Transverse colon (tissue), 4 donors: ENCODE measurements at places on chromosomes 3 and 15.

DNA sequence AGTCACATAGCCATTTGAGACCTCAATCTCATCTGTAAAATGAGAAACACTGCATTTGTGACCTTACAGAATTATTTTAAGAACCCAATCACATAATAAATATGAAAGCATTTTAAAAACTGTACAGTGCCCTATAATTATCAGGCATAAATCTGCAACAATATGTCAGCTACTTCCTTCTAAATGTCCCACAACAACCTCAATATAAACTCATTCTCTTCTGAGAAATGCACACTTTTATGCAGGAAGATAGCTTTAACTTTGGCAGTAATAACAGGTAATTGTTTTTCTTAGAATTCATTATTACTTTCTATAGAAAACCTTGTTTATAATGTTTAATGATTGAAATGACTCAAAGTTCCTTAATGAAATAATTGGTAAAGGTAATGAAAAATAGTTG, 400.7 kb upstream of the AGTR1 start:
- H3K27ac ChIP-seq, result no peak overlapping the region
- no peaks in the 10 kb centered on the region for H3K36me3 ChIP-seq
- DNase-seq, result no peak
- H3K27me3 ChIP-seq, result no peaks in the 10 kb centered on the region
- H3K4me3 ChIP-seq, result no peak overlapping the region

DNA sequence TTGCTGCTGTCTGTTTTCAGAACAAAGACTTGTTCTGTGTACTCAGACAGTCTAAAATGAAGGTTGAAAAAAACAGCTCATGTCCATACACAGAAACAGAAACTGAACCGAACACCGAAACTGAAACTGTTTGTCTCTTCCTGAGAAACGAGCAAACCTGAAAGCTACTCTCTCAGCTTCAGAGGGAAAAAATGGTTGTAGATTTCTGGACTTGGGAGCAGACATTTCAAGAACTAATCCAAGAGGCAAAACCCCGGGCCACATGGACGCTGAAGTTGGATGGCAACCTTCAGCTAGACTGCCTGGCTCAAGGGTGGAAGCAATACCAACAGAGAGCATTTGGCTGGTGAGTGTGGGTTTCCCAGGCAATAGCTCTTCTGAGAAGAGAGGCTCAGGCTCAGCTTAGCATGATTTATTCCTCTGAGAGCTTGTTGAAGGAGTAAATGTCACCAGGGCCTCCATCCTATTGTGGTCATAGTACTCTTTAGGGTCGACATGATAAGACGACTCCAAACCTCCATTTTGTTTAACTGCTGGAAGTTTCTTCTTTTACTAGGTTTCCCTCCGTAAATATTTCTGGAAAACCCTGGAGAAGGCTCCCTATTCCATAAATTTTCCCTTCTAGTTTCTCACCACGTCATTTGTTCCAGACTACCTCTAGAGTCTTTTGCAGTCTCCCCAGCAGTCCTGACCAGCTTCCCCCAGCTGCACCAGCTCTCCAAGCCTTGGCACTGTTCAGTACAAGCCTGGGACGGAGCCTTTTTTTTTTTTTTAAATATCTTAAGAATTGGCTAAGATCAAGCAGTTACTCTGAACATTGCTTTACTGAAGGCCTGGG, at the start of gene RTP4:
Gene RTP4 (plus strand): TSS at position 135 of the 838 bp plus-strand sequence. CDS start 57 bp downstream, at position 192.
- H3K4me3 ChIP-seq, result peak within 1 kb of the TSS; percentile 13
- H3K27ac ChIP-seq, result peak within 1 kb of the TSS; percentile 87
- H3K27me3 ChIP-seq, result no peaks in the 10 kb centered on the region
- DNase-seq, result no peak

- H3K36me3 ChIP-seq, result no peaks in the 10 kb centered on the region
- no peak overlapping the region for H3K4me3 ChIP-seq
- H3K27ac ChIP-seq, result no peak overlapping the region
- H3K4me1 ChIP-seq, result no peaks in the 10 kb centered on the region
- H3K27me3 ChIP-seq, result no peaks in the 10 kb centered on the region
- DNase-seq, result no peak
These were observed 54.9 kb upstream of the SLC7A14 start for GRCh38 chr3:170640737-170641171.

- H3K4me1 ChIP-seq, result no peaks in the 10 kb centered on the region
- H3K36me3 ChIP-seq, result no peaks in the 10 kb centered on the region
- no peaks in the 10 kb centered on the region for H3K27me3 ChIP-seq
- H3K27ac ChIP-seq, result no peak overlapping the region
- no peak overlapping the region for H3K4me3 ChIP-seq
These were observed 3.7 kb upstream of the TIPARP start for GRCh38 chr3:156670652-156671051.

- no peak overlapping the region for H3K4me3 ChIP-seq
- no peak for DNase-seq
- no peaks in the 10 kb centered on the region for H3K27me3 ChIP-seq
- peak overlapping the region; percentile 66 for H3K27ac ChIP-seq
- peaks cover 16% of the 10 kb centered on the region for H3K4me1 ChIP-seq
- H3K36me3 ChIP-seq, result no peaks in the 10 kb centered on the region
These were observed 142.7 kb upstream of the ATP11B start for GRCh38 chr3:182650568-182651128.

- H3K36me3 ChIP-seq, result no peaks in the 10 kb centered on the region
- no peaks in the 10 kb centered on the region for H3K27me3 ChIP-seq
- H3K4me1 ChIP-seq, result no peaks in the 10 kb centered on the region
- no peak overlapping the region for H3K27ac ChIP-seq
- DNase-seq, result no peak
- no peak overlapping the region for H3K4me3 ChIP-seq
These were observed 18.1 kb downstream of the CRABP1 start for GRCh38 chr15:78358102-78358870.

- no peaks in the 10 kb centered on the region for H3K27me3 ChIP-seq
- no peak overlapping the region for H3K4me3 ChIP-seq
- DNase-seq, result no peak
- H3K4me1 ChIP-seq, result no peaks in the 10 kb centered on the region
- no peaks in the 10 kb centered on the region for H3K36me3 ChIP-seq
These were observed 120.2 kb downstream of the EPHA3 start for GRCh38 chr3:89227634-89228033.

GRCh38 chr3:103813955-103814354, 1379.1 kb downstream of the ZPLD1 start:
- H3K4me3 ChIP-seq, result no peak overlapping the region
- no peaks in the 10 kb centered on the region for H3K27me3 ChIP-seq
- no peaks in the 10 kb centered on the region for H3K4me1 ChIP-seq
- H3K27ac ChIP-seq, result no peak overlapping the region
- no peak for DNase-seq
- no peaks in the 10 kb centered on the region for H3K36me3 ChIP-seq

- H3K36me3 ChIP-seq, result no peaks in the 10 kb centered on the region
- no peak overlapping the region for H3K27ac ChIP-seq
- no peak for DNase-seq
- H3K4me1 ChIP-seq, result peaks cover 18% of the 10 kb centered on the region
These were observed 106.2 kb downstream of the TLE3 start for GRCh38 chr15:69991551-69991980.

GRCh38 chr15:90895571-90896117, 7.5 kb upstream of the MAN2A2 start:
- no peak overlapping the region for H3K4me3 ChIP-seq
- DNase-seq, result no peak
- no peak overlapping the region for H3K27ac ChIP-seq
- H3K4me1 ChIP-seq, result no peaks in the 10 kb centered on the region
- H3K36me3 ChIP-seq, result no peaks in the 10 kb centered on the region

- no peak overlapping the region for H3K27ac ChIP-seq
- no peaks in the 10 kb centered on the region for H3K4me1 ChIP-seq
- no peak for DNase-seq
These were observed 188.4 kb downstream of the ABHD5 start for GRCh38 chr3:43879166-43879565.

- H3K27me3 ChIP-seq, result no peaks in the 10 kb centered on the region
- no peak overlapping the region for H3K27ac ChIP-seq
- H3K4me1 ChIP-seq, result no peaks in the 10 kb centered on the region
- no peaks in the 10 kb centered on the region for H3K36me3 ChIP-seq
These were observed 41.6 kb downstream of the MB21D2 start for GRCh38 chr3:192875971-192876565.

DNA sequence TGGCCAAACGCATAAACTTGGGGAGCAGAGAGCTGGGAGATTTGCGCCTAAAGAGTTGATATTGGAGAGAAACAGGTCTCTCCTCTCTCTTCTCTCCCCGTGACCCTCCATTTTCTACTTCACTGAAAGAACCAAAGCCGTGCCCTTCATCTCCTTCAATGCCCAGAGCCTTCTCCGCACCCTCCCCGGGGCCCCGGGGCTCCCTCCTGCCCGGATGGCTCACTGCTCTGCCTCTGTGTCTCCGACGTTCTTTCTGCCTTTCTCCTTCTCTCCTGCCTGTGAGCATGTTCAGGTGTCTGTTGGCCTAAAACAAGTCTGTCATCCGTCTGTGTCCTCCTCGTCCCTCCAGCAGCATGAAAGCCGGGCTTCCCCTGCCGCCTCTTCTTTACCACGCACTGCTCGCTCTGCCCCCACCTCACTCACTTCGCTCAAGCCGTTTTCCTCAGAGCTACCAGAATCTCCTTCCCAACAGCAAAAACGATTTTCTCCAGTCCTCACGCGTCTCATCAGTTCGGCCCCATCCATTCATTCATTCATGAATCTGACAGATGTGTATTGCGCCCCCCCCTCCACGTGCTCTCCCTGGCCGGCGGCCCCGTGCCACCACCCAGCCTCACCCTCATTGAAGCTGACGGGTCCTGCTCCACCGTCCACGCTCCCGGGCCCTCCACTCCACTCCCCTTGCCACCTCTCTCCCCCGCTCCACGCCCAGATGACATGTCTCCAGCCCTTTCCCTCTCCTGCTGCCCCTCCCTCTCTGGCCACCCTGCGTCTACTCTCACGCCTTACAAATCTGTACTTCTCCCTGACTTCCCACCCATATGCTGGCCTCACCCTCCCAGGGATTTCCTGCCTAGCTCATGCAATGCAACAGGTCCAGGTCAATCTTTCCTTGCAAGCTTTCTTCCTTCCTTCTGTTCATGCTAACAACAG, 10.2 kb downstream of the MUC4 start:
- no peak overlapping the region for H3K4me3 ChIP-seq
- H3K36me3 ChIP-seq, result no peaks in the 10 kb centered on the region
- H3K4me1 ChIP-seq, result peaks cover 33% of the 10 kb centered on the region

- peak overlapping the region; percentile 78 for H3K4me3 ChIP-seq
- H3K4me1 ChIP-seq, result peaks cover 30% of the 10 kb centered on the region
These were observed 711 bp downstream of the XXYLT1 start for GRCh38 chr3:195270079-195270816.

DNA sequence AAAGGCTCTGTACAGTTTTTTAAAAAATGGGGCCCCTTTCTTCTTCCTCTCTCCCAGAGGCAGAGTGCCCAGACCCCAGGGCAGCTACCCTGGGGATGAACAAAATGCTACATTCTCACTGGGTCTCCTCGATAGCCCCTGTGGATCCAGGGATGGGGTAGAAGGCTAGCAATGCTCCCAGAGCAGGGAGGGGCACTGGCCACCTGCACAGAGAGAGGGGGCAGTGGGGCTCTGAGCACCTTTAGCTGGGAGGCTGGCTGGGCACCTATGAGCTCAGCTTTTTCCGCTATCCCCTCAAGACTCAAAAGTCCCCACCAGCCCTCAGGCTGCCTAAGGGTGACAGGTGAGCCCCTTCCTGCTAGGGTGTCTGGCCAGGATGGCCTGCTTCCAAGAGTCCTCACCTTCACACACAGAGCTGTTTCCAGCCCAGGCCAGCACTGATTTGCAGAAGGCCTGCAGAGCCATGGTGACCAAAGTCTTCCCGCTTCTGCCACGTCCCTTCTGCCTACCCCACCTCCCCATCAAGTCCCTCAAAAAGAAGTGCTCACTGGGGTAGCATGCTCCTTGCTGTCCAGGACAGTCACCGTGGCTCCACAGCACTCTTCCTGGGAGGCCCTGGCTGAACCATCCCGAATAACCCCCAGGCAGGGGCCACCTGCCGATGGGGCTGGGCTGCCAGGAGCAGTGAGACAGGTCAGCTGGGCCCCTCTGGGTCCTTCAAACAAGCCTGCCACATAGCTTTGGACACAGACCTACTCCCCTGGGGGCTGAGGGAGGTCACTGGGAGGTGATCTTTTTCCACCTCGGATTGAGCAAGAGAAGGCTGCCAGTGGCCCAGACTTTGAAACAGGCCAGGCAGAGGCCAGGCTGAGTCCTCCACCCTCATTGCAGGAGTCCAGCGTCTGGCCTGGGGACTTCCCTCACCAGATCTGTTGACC, 20.4 kb downstream of the BMF start:
- peaks cover 60% of the 10 kb centered on the region for H3K4me1 ChIP-seq
- no peak overlapping the region for H3K4me3 ChIP-seq
- H3K27me3 ChIP-seq, result no peaks in the 10 kb centered on the region
- no peaks in the 10 kb centered on the region for H3K36me3 ChIP-seq
- no peak overlapping the region for H3K27ac ChIP-seq

DNA sequence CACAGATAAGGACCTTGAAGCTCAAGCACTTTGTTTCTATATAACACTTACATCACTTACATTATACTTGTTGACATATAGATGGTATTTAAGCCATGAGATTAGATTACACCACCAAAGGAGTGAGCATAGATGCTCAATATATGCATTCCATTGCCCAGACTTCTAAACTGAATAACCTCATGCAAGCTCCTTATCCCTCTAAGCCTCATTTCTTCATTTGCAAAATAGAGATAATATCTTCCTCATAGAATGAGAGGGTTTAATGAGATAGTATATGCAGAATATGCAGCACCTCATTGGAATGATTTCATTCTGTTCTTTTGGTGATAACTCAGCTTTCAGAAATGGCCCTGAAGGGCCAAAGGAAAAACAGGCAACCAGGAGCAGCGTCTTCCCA, 18.5 kb downstream of the NLGN1 start:
- H3K27ac ChIP-seq, result no peak overlapping the region
- H3K36me3 ChIP-seq, result no peaks in the 10 kb centered on the region
- no peaks in the 10 kb centered on the region for H3K27me3 ChIP-seq

DNA sequence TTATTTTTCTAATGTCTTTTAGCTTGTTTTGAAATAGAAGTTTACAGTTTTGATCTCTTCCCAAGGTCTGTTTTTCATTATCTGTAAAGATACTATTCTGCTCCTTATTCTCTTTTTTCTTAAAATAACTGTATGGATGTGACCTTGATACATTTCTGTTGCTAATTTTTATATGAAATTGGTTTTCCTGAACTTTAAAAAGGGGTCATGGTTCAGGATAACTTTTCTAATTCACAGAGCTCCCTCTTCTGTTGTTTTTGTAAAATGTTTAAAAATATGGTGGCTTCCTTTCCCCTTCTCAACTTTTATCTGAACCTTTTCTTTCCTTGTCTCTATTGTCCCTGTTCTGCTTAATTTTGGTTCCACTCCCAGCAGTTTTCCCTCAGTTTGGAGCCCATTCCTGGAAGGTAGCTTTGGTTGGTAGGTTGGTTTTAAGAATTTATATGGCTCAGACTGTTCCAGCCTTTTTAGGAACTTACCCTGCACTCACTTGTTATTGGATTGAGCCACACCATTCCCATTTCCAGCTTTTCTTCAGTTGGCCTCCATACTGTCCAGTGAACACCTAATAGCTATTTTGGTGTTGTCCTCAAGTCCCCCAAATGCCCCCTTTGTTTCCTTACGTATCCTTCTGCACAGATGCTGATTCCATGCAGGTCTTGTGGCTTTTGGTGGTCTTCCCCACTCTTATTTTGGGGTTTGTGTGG, 70.3 kb downstream of the SLMAP start:
- no peaks in the 10 kb centered on the region for H3K27me3 ChIP-seq
- no peak for DNase-seq
- H3K36me3 ChIP-seq, result peaks cover 2% of the 10 kb centered on the region
- H3K4me3 ChIP-seq, result no peak overlapping the region
- no peak overlapping the region for H3K27ac ChIP-seq
- H3K4me1 ChIP-seq, result peaks cover 46% of the 10 kb centered on the region

GRCh38 chr15:29113336-29114220, 156.0 kb downstream of the NSMCE3 start:
- peaks cover 8% of the 10 kb centered on the region for H3K27me3 ChIP-seq
- no peaks in the 10 kb centered on the region for H3K36me3 ChIP-seq
- DNase-seq, result no peak

GRCh38 chr15:63258658-63259057, 18.7 kb upstream of the APH1B start:
- peaks cover 23% of the 10 kb centered on the region for H3K36me3 ChIP-seq
- H3K27me3 ChIP-seq, result no peaks in the 10 kb centered on the region
- no peaks in the 10 kb centered on the region for H3K4me1 ChIP-seq
- no peak for DNase-seq
- H3K27ac ChIP-seq, result no peak overlapping the region
